ENCODE measurements at places on chromosomes 11 and 22.

DNA sequence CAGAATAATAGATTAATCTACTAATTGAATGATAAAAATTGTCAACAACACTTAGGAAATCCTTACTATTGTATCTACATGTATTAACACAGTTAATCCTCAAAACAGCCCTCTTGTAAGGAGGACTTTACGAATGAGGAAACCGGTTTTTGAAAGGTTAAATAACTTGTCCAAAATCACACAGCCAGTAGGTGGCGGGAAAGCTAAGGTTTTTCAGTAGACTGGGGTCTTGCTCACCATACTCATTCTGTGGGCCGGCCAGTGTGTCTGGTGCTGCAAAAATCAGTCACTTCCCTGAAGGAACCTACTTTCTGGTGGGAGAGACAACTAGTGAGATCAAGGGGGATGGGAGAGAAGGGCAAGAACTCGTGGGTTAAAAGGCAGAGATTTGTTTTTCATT lies 3.8 kb downstream of the DCPS start:
- DNase-seq, result no peak

- DNase-seq, result no peak
Measured at GRCh38 chr11:122937983-122938382, 43.7 kb downstream of the BSX start.

GRCh38 chr11:22656130-22656529 lies 10.3 kb upstream of the GAS2 start:
- no peak for DNase-seq

DNA sequence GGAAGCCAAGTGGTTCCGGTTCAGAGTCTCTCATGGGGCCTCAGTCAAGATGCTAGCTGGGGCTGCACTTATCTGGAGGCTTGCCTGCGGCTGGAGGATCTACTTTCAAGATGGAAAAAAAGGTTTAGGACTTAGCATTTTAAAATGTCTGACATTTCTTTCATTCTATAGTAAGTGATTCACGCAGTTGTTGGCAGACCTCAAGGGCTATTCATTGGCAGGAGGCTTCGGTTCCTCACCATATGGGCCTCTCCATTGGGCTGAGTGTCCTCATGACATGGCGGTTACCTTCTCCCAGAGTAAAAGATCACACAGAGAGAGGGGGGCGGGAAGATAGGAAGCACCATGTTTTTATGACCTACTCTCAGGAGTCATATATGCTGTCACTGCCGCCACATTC lies 298.0 kb upstream of the PLET1 start:
- no peak for DNase-seq

GRCh38 chr11:87212891-87213290 lies 175.2 kb downstream of the TMEM135 start:
- no peak for DNase-seq

DNA sequence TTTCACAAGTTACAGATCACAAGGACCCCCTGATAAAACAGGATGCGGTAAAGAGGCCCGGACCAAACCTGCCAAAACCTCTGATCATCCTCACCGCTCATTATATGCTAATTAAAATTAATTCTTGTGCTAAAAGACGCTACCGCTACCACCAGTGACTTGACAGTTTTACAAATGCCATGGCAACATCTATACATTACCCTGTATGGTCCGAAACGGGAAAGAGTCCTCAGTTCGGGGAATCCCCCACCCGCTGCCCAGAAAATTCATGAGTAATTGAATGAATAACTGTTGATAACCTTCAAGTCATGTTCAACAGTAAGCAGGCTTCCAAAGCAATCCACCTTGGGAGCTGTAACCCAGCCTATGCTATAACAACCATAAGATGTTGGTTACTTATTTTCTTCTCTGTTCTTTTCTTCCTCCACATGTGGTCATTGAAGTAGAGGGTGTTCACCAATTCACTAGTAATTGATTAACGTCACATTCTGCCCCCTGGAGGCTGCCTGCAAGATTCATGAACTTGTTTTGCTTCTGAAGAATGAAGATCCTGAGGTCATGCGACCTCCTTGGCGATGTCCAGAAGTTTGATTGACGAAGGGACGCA lies 20.6 kb downstream of the APOBEC3H start:
- DNase-seq, result no peak

GRCh38 chr11:123330948-123331347 lies 99.1 kb upstream of the GRAMD1B start:
- no peak for DNase-seq

GRCh38 chr11:68335683-68336082 lies 23.3 kb downstream of the LRP5 start:
- no peak for DNase-seq

GRCh38 chr11:85281550-85281949 lies 345.6 kb downstream of the DLG2 start:
- no peak for DNase-seq

- peak; percentile 9 for DNase-seq
Measured at GRCh38 chr11:103601225-103601846, 435.1 kb upstream of the DDI1 start.

Data from GM12891 (cell line).